ENCODE measurements at places on chromosomes 16 and 17.

GRCh38 chr17:53924530-53925455 is 102.1 kb downstream of the KIF2B start:
- no peak for DNase-seq

- no peak for DNase-seq
These were observed 16.8 kb upstream of the ATF7IP2 start for GRCh38 chr16:10368969-10369551.

DNA sequence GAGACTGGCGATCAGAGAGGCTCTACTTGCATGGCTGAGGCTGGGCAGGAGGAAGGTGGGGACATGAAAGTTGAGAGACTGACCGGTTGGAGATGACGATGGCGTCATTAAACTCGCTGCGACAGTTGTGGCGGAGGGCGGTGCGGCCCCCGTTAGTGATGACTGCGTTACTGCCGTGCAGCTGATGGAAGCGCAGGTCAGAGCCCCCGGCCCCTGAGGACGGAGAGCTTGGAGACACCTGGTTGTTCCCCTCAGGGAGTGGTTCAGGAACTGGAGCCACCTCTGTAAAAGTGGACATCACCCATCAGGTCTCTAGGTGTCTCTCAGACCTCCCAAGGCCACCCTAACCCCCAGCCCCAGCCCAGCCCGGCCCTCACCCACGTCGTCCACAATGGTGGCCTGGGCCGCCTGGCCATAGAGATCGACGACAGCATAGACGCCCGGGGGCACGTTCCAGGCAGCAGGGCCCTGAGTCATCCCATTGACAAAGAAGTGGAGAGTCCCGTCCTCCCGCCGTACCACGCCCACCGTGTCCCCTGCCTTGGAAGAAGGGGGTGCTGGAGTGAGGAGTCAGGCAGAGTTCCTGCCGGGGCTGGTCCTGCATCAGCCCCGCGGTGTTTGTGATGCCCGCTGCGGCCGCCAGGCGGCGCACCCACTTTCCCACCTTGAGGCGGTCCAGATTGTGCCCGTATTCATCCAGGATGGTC is 5.3 kb downstream of the NEURL4 start:
- no peak for DNase-seq

GRCh38 chr16:265711-266110 is 10.0 kb downstream of the RGS11 start:
- no peak for DNase-seq

DNA sequence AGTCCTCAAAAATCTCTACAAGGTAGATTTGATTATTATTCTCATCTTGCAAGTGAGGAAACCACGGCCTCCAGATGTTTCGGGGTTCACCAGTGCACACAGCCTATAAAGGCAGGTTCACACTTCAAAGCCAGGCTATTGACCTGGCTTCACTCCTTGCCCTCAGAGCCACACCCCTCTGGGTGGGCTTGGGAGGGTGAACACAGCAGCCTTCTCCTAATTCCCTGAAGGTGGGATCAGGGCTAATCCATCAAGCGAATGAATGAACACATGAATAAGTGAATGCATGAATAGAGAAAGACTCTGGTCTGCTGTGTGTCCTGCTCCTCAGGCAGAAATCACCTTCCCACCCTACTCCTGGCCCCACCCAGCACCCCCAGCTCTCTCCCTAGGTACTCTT is 139.0 kb downstream of the CYLD start:
- no peak for DNase-seq

GRCh38 chr17:16449121-16449570 is 33.8 kb downstream of the TRPV2 start:
- DNase-seq, result no peak

DNA sequence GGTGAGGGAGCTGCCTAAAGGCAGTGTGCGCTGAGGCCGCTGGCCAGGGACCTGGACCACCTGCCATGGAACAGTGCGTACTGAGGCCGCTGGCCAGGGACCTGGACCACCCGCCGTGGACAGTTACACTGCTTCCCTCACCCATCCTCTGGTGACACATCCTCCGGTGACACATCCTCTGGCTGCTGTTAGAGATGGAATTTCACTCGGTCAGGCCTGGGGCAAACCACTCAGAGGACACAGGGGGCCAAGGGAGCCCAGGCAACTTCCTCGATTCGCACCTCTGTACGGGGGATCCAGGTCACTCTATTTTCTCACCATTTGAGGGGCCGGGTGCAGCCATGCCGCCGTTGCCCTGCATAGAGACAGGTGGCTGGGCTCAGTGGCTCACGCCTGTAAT is 32.4 kb upstream of the RPTOR start:
- no peak for DNase-seq

All from activated CD8-positive, alpha-beta memory T cell treated with anti-CD3 and anti-CD28 coated beads for 4 hours (primary cell).